Stimulated activated CD8-positive, alpha-beta memory T cell treated with anti-CD3 and anti-CD28 coated beads, Interleukin-12 subunit alpha, Interleukin-12 subunit beta, amount 100 ng/mL, for 4 hours (primary cell): ENCODE measurements at places on chromosomes 12 and 14.

GRCh38 chr14:69573205-69573830 lies 1.4 kb downstream of the CCDC177 start:
- DNase-seq, result no peak

- no peak for DNase-seq
These were observed at the start of gene SRRM4 for GRCh38 chr12:118981285-118982211. Gene SRRM4 (plus strand): TSS chr12:118981541. CDS start chr12:118981883, 342 bp downstream.

DNA sequence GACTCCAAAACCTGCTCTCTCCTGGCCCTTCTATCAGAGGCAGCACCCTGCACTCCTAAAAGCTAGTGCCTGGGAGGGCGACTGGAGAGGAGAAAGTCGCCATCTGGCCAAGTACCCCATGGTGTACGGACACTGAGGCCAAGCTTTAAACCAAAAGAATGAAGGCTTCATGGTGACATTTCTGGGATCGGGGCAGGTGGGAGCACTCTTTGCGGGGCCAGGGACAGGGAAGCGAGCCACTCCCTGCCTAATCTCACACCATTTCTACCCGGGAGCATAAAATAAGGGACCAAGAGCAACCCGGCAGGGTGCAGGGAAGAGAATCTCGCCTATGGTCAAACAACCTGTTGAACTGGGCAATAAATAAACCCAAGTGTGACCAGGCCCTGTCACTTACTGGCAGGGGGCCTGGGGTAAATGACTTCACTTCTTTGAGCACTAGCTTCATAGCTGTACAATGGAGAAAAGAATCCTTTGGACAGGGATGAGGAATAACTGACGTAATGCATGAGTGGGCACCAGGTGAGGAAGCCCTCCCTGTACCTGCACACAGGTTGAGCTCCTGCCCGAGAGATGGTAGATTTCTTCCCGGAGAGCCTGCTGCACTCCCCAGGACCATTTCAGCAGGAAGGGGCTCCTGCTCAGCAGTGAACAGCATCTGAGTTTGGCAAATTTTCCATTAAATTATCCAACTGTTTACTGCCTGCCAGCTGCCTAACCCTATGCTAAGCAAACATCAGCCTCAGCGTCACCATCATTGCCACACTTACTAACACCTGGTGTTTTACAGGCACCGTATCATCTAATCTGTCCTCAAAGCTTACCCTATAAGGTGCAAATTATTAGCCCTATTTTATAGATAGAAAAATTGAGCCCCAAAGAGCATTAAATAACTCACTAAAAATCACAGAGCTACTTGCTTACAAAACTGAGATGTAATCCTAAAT lies 2.0 kb downstream of the SERPINA1 start:
- no peak for DNase-seq

GRCh38 chr12:58961166-58961565 lies 40.9 kb upstream of the LRIG3 start:
- DNase-seq, result no peak

- no peak for DNase-seq
These were observed 33.1 kb downstream of the SNRNP35 start for GRCh38 chr12:123491056-123491455.

- DNase-seq, result no peak
These were observed 51.3 kb downstream of the ZNF664 start for GRCh38 chr12:124024263-124024678.

DNA sequence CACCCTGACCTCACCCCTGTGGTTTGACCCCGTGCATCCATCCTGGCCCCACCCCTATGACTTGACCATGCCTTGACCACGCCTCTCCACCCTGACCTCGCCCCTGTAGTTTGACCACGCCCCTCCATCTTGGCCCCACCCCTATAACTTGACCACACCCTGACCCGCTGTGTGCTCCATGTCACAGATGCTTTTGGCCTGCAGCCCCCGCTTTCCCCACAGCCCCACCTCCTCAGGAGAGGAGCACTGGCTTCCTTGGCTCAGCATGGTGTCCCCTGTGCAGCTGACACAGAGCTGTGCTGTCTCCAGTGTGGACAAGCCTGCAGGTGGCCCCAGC lies 269.9 kb upstream of the SFSWAP start:
- DNase-seq, result no peak

DNA sequence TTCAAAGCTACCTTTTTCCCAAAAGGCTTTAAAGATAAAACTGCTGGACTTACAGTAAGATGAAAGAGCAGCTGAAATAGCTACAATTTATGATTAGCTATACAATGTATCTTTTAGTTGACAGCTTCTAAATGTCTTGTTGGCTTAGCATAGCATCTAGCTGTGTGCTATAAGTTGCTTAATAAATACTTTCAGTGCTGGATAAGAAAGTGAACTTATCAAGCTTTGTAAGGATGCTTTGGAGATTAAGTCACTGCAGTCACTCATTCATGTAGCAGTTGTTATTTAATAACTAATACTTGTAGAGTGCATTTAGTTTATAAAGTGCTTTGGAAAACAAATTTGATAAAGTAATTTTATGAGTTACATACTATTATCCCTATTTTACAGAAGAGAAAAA lies 14.6 kb downstream of the CFAP54 start:
- no peak for DNase-seq

DNA sequence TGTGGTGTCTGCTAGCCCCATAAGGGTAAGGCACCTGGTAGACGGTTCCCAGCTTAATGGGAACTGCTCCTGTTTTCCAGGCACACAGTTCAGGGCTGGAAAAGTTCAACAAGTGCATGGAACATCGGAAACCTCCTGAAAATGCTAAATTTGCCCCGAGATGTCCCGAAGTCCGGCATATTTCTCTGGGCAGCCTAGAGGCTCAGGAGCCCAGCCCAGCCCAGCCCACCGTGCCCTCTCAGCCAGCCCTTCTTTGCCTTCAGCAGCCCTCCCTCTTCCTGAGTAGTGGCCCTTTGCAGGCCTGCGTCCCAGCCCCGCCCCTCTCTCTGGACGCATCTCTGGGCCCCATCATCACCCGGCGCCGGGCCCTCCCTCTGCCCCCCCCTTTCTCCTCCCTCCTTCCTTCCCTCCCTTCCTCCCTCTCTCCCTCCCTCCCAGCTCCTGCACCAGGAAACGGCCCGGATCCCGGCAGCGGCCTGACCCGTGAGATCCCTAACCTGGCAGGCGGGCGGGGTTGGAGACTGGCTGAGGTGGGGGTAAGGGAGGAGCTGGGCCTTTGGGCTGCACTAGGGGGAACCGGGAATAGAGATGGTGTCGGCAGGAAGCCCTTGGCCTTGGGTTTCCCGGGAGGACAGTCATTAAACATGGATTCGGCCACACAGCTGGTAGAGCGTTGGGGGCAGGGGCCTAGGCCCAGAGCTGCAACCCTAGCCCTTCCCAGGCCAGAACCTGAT lies at the start of gene BCL2L2:
Gene BCL2L2, plus strand, starts transcription at position 422 of the 734 bp plus-strand sequence. CDS start 935 bp downstream, outside the sequence.
- no peak for DNase-seq

GRCh38 chr14:90545382-90545781 lies 148.6 kb downstream of the CALM1 start:
- no peak for DNase-seq

DNA sequence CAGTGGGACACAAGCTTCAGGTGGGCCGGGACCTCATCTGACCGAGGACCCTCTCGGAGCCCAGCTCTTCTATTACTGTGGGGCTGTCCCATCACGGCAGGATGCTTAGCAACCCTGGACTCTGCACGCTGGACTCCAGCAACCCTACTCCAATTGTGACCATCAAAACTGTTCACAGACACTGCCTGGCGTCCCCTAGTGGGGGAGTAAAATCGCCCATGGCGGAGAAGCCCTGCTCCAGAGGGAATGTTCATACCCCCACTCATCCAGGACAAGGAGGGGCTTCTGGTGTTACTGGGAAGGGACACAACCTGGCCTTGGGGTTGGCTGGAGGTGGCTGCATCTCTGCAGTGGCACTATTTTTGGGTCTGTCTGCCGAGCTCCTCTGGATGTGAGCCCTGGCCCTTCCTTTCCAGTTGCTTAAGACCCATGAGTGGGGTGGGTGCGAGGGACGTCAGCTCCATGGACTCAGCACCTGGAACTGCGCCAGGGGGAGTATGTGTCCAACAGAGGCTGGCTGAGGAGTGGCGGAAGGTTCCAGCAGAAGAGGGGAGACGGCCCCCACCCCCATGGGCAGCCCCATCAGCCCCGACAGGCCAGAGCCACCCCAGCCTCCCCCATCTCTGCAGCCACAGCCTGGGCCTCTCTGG lies 103.8 kb downstream of the RFLNA start:
- no peak for DNase-seq

DNA sequence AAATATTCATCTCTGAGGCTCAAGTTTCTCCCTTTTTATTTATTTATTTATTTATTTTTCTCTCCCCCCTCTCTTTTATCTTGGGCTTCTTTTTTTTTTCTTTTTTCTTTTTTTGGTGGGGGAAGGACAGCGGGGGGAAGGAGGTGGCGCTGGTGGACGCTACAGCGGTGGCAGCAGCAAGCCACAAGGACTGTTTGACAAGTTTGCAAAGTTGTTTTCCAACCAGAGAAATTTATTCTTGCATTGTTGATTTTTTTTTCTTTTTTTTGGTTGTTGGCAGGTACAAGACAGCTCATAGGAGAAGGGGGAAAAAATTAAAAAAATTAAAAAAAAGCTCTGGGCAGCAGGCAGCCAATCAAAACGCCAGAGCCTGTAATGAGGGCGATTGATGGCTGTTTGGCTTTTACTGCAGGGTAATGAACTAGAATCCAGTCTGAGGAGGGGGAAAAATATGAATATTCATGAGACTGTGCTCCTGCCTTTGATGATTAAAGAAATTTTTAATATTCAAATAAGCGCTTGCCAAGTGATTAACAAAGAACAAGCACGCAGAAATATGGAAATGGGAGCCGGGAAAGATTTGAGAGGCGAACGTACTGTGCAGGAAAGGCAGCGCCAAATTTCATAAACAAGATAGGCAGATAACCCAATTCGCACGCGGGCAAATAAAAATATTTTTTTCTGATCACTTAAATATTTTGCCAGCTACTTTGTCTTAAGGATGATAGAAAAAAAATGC lies 36.2 kb downstream of the BCL11B start:
- no peak for DNase-seq

GRCh38 chr14:68823434-68824206 lies 30.8 kb upstream of the ZFP36L1 start:
- DNase-seq, result no peak

DNA sequence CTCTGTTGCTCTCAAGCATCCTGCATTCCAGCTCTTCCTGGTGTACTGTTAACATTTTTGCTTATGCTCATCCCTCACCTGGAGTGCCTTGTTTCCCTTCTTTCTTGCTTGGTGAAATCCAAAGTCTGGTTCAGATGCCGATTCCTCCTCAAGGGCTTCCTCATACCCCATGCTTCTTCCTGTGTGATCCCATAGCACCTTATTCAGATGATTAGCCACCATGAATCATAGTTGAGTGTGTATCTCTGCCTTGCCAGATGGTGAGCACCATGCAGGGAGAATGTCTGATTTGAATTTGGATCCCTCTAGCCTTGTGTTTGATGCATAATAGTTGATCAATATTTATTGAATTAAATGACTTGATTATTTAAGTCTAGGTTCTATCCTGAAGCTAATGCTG lies 39.4 kb upstream of the ANO4 start:
- no peak for DNase-seq

DNA sequence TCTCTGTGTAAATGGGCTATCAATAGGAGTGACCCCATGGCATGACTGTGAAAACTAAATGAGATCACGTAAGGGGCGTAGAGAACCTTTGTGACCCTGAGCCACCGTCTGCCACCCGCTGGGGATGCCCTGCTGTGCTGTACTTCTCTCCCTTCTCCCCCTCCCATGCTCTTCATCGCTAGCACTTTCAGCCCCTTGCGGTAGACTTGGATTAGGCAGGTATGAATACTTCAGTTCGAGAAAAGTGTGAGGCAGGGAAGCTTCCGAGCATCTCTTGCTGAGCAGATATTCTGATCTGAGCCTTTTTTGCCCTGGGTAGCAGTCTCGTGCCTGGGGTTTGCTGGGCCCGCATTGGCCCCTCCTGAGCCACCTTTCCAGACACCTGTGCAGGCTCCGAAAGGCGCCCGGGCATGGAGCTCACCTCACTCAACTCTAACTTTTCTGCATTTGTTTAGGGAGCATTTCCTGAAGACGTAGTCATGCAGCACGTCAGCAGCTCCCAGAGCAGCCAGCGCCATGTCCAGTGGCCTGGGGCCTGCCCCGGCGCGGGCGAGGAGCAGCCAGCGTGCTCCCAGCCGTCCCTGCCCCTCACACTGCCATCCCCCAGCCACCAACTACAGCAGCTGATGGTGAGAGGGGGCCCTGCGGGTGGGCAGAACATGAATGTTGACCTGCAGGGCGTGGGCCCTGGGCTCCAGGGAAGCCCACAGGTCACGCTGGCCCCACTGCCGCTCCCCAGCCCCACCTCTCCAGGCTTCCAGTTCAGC lies 40.4 kb downstream of the DDX51 start:
- no peak for DNase-seq

- DNase-seq, result no peak
These were observed 29.2 kb upstream of the TMED10 start for GRCh38 chr14:75205591-75205990.
